ENCODE measurements at places on chromosomes 5 and 9.

DNA sequence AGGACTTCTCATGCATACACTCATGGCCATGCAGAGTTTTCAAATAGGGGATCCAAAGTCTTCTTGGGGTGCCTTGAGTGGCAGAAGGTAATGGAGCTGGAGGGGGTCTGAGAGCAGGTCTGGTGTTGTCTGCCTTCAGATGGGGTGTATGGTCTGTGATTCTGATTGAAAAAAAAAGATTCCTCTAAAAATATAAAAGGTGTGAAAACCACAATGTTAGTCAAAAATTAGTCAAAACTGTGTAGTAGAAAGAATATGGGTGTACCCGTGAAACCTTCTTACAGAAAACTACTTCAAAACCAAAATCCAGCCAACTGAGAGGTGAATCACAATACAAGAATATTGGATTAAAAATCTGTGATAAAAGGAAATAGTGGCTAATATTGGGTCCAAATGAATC lies 20.1 kb downstream of the DOCK2 start:
- no peak for DNase-seq

DNA sequence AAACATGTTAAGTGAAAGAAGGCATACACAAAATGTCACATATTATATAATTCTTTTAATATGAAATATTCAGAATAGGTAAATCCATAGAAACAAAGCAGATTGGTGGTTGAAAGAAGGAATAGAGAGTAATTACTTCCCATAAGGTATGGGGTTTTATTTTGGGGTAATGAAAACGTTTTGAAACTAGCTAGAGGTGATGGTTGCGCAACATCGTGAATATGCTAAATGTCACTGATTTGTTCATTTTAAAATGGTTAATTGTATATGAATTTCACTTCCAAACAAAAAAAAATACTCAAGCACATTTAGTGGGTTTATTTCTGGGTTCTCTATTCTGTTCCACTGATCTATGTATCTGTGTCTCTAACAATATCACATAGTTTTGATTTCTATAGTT lies 12.0 kb upstream of the FSTL4 start:
- no peak for DNase-seq

DNA sequence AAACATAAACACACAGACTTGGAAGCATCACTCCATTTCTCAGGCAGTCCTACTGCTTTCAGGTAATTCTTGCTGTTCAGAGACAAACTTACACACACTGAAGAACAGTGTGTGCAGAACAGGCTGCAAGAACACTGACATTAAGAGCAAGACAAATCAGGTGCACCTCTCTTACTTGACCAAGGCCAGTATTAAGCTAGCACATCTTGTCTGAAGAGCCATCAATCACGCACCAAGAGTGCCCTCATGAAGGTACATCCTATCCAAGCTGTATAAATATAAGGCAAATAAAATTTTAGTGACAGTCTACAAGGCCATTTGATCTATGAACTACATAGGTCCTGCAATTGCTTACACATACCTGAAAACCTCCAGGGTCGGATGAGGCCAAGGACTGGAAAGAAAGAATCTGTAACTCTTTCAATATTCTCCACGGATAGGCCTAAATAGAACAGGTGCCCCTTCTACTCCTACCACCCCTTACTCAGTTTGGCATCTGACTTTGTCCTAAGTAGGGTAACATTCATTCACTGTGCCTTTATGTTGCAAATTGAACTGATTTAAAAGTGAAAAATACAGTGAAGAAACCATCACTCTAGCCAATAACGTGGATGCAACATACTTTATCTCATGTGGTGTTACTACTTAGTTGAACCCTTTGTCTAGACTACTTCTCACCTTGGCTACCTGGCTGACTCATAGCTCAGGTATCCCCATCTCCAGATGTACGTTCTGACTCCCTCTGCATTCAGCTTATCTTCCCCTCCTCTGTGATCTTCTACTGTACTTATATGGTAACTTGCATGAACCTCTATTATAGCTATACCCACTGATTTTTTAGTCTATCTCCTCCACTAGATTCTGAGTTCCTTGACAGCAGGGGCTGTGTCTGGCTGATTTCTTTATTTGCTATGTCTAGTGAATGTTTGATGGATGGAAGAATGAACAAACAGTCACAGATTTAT lies 256.3 kb downstream of the KIAA0825 start:
- DNase-seq: no peak

DNA sequence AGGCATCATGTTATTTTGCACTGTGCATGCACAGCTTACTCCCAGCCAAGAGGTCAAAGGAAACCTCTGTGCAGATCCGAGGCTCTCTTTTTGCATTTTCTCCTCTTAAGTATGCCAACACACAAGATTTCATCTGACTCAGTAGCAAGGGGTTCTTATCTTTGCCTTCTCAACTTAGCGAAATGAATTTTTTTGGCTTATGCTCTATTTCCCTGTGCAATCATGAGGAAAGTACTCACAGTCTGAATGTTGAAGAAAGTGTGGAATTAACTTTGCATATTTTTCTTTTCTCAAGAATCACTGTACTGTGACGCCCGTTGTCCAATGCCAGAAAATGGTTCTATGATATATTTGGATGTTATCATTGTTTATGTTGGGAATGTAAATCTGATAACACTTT lies 173.5 kb upstream of the FBXL7 start:
- DNase-seq: no peak

GRCh38 chr5:123344816-123345426 lies 78.3 kb downstream of the CEP120 start:
- DNase-seq: peak; percentile 56

DNA sequence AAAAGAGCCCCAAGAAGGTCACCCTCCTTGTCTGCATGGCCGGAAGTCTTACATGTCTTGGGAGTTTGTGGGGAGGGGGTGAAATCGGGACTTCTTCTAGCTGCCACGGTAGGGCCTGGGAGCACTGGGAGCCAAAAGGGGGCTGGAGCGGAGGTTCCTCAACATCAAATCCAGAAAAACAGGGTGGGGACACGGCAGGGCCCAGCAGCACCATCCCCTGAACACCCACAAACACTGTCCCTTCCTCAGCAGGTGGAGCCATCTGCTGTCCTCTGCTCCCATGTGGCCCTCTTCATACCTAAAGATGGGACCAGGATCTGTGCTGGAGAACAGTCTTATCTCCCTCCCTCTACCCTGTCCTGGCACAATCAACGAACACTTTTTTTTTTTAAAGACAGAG lies 2.7 kb downstream of the TERT start:
- no peak for DNase-seq

GRCh38 chr5:150022158-150022531 lies 21.6 kb downstream of the HMGXB3 start:
- DNase-seq: peak; percentile 89

- DNase-seq: no peak
Observed at GRCh38 chr9:126292736-126293521, 33.7 kb upstream of the MVB12B start.

- DNase-seq: no peak
Observed at GRCh38 chr5:1698589-1699316, 100.9 kb downstream of the MRPL36 start.

DNA sequence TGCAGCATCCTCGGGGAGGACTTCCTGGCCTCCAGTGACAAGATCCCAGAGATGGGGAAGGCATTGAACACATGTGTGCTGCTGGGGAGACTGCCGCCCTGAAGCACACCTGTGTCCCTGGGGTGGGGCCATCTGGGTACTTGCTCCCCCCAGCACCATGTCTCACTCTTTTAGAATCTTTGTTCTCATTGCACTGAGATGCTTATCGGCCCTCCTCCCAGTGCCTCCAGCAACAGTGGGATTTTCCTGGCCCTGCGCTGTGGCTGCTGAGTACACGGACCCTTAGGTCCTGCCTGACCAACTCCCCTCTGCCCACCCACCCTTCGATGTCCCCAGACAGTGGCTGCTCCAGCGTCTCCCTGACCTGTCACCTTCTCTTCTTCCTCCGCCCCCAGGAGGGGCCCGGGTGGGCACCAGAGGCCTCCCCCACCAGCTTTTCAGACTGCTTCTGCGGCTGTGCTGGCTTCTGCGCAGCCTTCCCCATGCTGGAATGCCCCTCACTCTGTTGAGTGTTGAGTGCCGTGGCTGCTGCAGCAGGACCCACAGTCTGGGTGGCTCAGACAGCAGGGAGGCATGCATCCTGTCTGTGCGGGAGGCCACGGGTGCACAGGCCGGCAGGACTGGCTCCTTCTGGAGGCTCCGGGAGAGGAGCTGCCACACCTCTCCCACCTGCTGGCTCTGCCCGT lies 145.9 kb upstream of the IRX2 start:
- no peak for DNase-seq

GRCh38 chr9:104960662-104961061 lies 32.7 kb upstream of the ABCA1 start:
- no peak for DNase-seq

- no peak for DNase-seq
Observed at GRCh38 chr9:73024601-73025034, 71.8 kb upstream of the ALDH1A1 start.

GRCh38 chr5:91311168-91311696 lies 71.9 kb downstream of the ARRDC3 start:
- DNase-seq: no peak

DNA sequence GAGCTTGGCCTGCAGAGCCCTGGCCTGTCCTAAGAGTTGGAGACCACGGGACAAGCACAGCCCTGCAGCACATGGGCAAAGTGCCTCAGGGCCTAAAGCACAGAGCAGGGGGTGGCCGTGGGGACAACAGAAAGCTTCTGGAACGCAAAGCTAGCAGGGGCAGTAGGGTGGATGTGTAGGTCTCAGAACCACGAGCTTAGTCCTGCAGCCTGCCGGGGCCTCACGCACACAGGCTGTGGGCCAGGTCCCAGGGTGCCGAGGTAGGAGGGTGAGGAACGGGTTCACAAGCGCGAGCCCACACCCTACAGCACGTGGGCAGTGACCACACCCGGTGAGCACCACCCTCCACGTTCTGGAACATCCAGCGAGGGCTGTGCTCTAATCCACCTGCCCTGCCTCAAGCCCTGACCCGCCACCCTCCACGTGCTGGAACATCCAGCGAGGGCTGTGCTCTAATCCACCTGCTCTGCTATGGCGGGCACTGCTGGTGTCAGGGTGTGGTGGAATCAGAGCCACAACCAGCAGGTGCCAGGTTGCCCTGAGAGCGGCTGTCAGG lies 9.3 kb downstream of the CLPTM1L start:
- DNase-seq: no peak

- DNase-seq: no peak
Observed at GRCh38 chr5:60519372-60519771, 180.6 kb downstream of the DEPDC1B start.

DNA sequence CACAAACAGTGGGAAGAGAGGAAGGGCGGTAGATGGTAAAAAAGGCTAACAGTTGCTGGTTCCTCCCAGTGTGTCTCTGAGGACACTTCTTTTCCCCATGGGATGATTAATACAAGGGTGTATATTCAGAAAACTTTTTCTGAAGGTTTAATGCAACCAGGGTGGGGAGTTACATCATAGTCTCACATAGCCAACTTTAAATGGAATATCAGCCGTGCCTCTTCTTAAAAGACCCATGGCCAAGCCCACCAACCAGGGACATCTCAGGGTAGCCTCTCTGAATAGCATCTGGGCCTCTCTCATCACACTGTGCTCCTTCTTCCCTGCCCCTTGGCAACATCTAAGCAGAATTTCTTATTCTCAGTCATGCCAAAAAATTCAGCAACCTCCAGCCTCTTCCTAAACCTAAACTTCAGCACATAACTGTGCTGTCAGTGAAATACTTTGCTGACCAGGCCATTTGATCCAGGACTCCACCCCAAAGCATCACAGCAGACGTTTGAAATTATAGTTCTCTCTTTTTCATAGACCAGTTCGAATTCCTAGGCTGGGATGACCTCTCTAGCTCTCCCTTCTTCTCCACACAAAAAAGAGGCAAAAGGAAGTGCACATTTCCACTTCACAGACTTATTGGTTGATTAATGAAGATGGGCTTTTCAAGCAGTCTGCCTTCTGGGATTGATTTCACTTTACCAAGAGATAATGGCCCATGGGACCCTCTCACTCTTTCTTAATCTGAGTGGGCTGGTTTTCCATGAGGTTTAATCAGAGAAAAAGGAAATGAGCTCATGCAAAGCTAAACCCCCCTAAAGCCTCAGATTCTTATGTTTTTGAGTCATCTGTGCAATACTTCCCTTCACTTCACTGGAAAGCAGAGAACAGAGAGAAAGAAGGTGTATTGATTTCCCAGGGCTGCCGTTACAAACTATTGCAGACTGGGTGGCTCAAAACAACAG lies 85.1 kb upstream of the RAI14 start:
- DNase-seq: peak; percentile 83

DNA sequence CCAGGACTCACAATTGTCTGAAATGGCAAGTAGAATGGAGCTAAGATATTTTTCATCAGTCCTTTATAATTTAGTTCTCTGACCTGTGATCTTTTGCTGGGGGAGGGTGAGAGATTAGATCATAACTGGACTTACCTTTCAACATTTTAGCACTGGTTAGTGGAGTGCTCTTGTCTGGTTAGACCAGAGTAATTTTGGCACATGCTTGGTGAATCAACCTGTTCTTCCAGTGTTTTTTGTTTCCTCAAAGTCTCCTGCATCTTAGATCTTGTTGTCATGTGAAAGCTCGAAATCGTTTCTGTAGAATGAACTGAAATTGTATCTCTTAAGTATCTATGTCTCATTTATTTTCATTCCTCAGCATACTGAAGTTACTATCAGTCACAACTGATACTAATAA lies 122.4 kb downstream of the TLE4 start:
- DNase-seq: no peak

DNA sequence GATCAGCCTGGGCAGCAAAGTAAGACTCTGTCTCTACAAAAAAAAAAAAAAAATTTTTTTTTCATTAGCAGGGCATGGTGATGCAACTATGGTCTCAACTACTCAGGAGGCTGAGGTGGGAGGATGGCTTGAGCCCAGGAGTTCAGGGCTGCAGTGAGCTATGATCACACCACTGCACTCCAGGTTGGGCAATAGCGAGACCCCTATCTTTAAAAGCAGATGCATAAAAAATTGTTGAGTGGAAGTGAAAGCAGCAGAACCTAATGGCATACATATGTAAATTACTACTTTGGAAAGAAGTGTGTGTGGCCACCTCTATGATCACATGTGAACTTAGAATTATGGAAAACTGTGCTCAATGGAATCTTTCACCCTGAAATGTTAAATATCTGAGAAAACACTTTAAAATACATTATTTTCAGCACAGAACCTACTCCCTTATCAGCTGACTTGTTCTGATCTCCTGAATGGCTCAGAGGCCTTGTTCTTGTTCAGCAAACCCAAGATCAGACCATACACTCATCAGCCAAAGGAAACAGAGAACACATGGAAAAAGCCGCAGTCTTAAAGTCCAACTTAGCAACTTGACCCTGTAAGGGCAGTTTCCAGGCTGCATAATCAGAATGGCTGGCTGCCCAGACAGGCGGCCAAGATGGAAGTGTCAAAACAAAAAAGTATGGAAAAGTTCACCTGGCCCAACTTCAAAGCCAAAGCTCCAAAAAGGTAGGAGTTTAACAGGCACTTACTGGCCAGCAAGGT lies 56.5 kb downstream of the SIL1 start:
- peak; percentile 91 for DNase-seq

DNA sequence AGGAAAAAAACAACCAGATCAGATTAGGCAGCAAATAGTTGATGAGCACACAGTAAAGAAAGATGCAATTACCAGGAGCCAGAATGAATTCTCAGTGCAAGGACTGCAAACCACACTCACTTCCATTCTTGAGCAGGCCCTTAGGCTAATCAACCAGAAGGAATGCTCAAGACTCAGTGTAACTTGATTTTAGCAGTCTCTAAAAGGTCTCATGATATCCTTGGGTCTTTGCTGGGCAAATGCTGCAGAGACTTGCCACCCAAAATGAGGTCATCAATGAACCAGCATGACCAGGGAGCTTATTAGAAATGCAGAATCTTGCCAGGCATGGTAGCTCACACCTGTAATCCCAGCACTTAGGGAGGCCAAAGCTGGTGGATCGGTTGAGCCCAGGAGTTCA lies 20.1 kb upstream of the TMEM245 start:
- no peak for DNase-seq

- DNase-seq: no peak
Observed at GRCh38 chr5:180112181-180112861, 40.8 kb upstream of the RNF130 start.

Data from astrocyte of the spinal cord (primary cell).